Placental epithelial cell (primary cell): ENCODE measurements at places on chromosomes 2 and 18. TPM values are rescaled to one million over a fixed set of nuclear protein-coding genes. Genes with fewer than 3 reads are reported as not detected.

Gene SNORC
- 0.33 and 0.79 TPM in 2 replicates for total RNA-seq

Gene SIGLEC15
- not detected in 2 replicates for total RNA-seq

Gene GYPC
- total RNA-seq = 201 and 207 TPM in 2 replicates

Gene PJVK
- 1.1 and 5.1 TPM in 2 replicates for total RNA-seq
